Renal cortical epithelial cell (primary cell): ENCODE measurements at places on chromosomes 4 and X. TPM values are rescaled to one million over a fixed set of nuclear protein-coding genes. Genes with fewer than 3 reads are reported as not detected.

DNA sequence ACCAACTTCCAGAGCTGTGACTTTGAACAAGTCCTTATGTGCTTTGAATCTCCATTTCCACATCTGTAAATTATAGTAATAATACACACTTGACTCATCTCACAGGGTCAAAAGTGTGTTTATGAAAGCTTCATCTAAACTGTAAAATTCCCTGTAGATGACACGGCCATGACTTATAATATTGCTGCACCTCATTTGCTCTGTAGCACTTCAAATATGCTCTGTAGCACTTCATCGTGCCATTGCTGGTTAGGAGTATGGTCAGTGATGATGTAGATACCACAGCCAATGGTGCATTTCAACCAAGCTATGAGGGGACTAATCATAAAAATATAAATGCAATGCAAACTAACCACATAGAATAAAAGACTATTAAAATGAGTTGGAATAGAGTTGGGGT lies 318.6 kb downstream of the ANK2 start:
- no peak for DNase-seq

The EPHA5 gene
- total RNA-seq, result under 0.01 and 0.70 TPM in 2 replicates

GRCh38 chr4:68267433-68267944 lies 22.0 kb upstream of the TMPRSS11B start:
- peak; percentile 65 for DNase-seq

DNA sequence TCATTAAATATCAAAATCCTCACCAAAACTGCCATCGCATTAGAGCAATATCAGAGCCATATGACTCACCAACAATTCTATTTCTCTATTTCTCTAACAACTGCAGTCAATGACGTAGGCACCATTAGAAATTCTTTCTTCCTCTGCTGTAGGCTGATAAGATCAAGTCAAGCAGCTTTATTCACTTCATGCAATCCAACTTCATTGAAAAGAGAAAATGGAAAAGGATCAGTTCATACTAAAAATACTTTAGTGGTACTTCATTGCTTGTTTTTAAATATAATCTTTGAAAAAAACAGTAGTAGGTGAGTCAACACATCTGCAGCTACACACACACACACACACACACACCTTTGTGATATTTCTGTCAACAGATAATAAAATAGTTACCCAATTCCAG lies 345.3 kb upstream of the TENM3 start:
- DNase-seq, result peak; percentile 44

The GAGE12H gene
- not detected in 2 replicates for total RNA-seq

DNA sequence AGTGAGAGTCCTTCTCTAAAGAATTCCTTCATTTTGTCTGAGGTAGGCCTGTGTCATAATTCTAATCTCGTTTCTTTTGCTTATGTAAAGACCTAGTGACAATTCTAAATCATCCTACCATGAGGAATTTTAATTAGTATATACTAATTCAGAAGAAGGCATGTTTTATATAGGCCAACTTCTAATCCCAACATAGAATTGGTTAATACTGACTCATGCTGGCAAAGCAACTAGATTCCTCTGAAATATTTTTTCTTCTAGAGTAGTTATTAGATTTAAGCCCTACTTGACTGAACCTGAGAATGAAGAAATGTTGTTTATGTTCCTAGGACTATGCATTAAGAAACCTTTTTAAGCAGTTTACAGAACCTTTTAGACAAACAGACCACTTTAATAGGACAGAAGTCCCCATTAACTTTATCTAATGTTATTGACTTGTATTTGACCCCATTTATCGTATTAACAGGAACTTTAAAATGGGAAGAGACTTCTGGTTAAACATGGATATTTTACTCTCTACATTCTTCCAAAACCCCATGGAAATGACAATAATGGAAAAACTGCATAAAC lies 56.1 kb upstream of the EIF1AX start:
- DNase-seq, result no peak

DNA sequence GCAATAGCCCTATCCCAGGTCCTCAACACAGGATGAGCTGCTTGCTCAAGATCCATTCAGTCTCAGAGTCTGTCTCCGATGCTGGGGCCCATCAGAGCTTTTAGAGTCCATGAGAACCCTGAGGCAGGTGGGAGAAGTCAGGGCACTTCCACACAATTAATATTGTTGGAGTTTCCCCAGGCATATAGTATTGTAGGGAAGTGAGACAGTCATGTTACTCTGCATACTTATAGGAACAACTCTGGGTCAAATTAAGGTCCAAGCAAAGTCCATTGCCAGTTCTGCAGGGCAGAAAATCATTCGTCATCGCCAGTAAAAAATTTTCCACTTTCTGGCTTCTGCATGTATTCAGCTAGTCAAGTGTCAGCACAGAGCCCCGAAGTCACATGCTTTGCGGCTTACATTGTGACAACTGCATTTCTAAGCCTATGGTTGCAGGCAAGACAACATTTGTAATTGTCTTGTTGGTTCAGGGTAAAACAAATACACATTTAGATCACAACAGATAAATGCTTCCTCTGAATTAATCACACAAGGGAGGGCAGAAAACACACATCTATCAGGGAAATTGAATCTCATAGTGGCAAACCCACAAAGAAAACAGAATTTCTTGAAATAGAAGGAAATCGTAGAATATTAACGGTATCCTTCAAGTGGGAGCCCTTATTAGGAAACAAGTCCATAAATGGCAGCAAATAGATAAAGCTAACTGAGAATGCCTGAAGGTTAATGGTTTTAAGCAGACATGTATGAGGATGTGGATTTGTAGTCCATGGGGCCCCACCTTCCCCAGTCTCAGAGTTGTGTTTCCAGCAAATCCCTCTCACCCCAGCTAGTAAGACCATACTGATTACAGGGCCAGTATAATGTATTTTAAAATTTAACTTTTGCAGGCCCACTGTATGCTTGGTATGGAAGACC lies 412.1 kb upstream of the RASGEF1B start:
- peak; percentile 38 for DNase-seq

The TAF7L gene
- total RNA-seq, result 0.10 TPM in 1 of 2 replicates, not detected in the other

DNA sequence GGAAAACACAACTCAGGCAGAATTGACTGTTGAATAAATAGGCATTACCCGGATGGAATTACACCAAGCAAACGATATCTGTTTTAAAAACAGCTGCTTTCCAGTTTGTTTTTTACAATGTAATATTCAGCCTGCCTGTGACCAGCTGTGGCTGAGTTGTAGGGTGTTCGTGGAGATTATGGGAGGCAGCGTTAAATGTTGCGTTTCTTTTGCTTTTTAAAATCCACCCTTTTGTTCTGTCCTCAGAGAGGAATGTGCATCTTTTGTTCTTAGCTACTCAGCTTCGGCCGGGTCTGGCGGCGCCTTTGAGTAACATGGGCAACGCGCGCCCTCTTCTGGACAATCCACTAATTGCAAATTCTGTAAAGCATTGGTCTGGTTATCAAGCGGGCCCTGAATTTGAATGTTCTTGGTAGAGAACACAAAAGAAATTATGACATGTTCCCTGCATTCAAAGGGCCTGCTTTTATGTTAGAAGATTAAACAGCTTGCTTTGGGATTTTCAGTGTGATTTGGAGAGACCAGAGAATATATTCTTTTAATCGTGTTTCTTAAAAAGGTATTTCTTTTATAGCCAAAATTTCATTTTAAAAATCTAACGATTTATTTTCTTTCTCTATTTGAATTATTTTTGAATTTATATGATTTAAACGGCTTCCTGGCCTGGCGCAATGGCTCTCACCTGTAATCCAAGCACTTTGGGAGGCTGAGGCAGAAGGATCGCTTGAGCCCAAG lies 76.3 kb upstream of the TRIM2 start:
- DNase-seq, result peak; percentile 69

- DNase-seq, result no peak
These were observed 575 bp downstream of the TREX2 start for GRCh38 chrX:153445106-153445855.

DNA sequence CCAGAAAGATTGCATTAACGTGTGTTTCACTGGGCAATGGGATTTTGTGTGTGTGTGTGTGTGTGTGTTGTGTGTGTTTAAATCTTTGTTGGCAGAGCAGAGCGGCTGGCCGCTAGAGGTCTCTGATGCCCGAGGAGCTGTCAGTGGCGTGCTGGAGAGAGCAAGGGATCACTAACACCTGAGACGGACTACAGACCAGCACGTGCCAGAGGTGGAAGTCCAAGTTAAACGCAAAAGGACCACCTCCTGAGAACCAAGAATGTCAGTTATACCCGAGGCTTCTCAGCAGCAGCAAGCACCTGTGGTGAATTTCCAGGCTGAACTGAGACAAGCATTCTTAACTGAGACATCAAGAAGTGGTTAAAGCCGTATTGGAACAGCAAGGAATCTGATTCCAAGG lies 9.0 kb upstream of the SLC25A14 start:
- peak; percentile 27 for DNase-seq

DNA sequence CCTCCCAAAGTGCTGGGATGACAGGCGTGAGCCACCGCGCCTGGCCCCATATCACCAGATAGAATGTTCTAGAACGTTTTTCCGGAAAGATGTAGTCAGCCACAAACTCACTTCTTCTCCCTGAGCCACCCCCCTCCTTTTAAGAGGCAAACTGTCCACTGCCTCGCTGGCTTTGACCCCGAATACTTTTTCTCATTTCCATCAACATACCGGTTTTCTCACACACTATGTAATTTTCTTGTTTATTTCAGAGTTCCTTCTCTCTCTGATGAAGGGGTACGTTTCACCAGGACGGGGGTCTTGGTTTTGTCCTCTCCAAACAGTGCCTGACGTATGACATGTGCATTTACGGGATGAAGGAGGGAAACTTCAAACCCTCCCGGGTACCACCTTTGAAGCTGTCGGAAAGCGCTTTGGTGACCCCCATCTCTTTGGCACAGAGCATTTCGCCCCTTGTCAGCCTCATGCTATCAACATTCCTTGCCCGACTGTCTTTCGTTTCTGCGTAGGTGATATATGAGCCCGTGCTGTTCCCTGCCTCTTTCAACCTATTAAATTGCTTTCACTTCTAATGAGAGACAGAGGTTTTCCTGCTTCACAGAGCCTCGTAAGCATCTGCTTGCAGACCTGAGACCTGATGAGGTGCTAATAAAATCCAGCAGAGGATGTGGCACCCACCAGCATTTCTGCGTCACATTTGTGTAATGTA lies 73.8 kb downstream of the CRLF2 start:
- no peak for DNase-seq

DNA sequence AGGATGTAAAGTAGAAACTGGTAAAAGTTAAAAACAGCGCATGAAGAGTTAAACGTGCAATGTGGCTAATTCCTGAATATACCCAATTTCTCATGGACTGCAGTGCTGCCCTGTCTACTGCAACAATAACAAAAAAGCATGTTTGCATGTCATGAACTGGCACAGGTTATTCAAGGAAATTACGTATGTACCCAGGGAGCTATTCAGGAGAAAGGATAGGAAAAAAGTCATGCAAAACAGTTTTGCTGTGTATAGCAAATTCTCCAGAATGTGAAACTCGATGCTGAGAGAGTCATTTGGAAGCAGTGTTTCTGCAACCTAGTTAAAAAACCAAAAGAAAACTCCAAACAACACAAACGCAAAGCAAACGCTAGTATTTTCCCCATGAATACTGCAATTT lies 381.5 kb upstream of the PRKX start:
- DNase-seq, result no peak

GRCh38 chrX:13340182-13340791 lies 20.4 kb upstream of the ATXN3L start:
- DNase-seq, result no peak

- DNase-seq, result peak; percentile 43
These were observed 113.7 kb downstream of the USP46 start for GRCh38 chr4:52545099-52546069.

DNA sequence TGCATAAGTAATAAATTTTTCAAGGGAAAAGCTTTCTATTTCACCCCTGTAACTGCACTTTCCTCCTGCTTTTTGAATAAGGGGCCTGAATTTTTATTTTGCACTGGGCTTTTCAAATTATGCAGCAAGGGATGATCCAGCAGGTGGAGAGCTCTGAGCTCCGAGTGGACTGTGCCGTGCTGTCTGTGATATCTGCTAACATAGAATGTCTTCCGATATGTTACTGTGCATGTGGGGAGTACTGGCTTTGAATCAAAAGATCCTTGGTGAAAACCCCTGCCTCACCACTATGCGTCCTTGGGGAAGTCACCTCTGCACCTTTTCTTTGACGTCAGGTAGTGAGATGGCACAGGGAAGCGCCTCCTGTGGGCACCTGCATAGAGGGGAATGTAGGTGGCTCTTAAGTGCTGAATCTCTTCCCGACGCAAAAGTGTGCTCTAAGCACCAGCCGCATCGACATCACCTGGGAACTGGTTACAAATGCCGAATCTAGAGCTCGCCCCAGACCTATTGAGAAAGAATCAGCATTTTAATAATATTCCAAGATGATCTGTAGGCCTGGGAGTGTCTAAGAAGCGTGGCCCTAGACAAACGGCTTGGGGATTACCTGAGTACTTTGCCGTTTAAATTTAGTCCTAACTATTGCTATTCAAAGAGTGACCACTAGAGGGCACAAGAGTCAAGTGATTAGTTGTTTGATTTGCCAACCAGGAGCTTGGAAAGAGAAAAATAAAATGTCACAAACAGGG lies 19.2 kb upstream of the WFS1 start:
- peak; percentile 62 for DNase-seq

The KDR gene
- 0.17 and 0.30 TPM in 2 replicates for total RNA-seq

The PABPC1L2B gene
- not detected in 2 replicates for total RNA-seq

DNA sequence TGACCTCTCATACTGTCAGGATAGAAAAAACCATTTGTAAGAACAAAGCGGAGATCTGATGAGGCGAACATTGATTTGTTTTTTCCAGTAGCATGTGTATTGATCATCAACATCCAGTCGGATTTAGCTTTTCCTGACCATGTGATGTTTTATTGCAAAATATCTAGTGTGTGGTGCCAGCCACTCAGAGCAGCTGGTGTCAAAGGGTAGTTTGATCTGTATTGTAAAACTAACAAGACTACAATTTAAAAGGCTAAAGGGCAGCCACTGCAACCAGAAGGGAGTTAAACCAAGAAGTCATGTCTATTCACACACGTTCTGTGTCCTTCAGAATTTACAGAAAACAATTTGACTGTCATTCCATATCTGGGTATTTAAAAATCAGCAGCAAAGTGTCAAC lies 719.0 kb upstream of the FRG1 start:
- no peak for DNase-seq

GRCh38 chr4:19936476-19936875 lies 315.2 kb upstream of the SLIT2 start:
- DNase-seq, result peak; percentile 88

GRCh38 chr4:4535590-4535989 lies 6.3 kb downstream of the STX18 start:
- no peak for DNase-seq

The ASB5 gene
- 0.50 and 0.69 TPM in 2 replicates for total RNA-seq

- peak; percentile 37 for DNase-seq
These were observed 279.0 kb downstream of the ARAP2 start for GRCh38 chr4:35965300-35965699.
